ENCODE measurements at places on chromosomes 5 and 9.
A peak's percentile ranks its signal among the peaks of the same experiment; 100 is the strongest.

- no peak for DNase-seq
Measured at GRCh38 chr5:167814040-167814439, 477.4 kb upstream of the WWC1 start.

GRCh38 chr5:158660726-158661125 is 439.0 kb downstream of the EBF1 start:
- no peak for DNase-seq

DNA sequence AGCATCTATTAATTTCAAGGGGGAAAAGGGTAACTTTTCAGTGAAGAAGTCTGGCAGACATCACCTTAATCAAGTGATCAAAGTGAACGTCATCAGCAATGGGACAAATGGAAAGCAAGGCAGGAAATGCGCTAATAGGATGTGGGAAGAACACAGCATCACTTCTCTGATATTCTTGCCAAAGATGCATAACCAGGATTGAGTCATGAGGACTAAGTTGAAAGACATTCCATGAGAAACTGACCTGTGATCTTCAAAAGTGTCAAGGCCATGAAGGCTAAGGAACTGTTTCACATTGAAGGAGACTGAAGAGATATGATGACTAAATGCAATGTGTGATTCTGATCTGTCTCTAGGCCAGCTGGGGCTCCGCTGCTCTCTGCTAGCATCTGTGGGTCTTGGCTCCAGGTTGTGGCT is 92.9 kb downstream of the NDFIP1 start:
- DNase-seq = no peak

- DNase-seq = no peak
Measured at GRCh38 chr9:99071313-99072039, 33.4 kb upstream of the TGFBR1 start.

DNA sequence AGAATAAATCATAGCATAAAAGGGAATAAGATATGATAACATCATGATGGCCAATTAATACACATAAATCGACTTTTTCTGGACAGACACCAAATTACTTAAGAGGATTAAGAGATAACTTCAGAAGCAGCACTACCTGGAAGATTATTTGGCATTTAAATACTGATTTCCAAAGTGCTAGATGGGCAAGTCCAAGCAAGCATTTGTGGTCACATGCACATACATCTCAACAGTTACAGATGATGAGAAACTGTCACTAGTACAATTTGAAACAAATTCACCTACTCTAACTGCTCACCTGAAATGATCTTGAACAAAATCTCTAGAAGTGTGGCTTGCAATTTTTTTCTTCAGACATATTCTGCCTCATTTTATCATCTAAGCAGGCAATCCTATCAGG is 26.8 kb upstream of the RASGEF1C start:
- DNase-seq = no peak

GRCh38 chr5:90248640-90249039 is 160.9 kb downstream of the CETN3 start:
- no peak for DNase-seq

DNA sequence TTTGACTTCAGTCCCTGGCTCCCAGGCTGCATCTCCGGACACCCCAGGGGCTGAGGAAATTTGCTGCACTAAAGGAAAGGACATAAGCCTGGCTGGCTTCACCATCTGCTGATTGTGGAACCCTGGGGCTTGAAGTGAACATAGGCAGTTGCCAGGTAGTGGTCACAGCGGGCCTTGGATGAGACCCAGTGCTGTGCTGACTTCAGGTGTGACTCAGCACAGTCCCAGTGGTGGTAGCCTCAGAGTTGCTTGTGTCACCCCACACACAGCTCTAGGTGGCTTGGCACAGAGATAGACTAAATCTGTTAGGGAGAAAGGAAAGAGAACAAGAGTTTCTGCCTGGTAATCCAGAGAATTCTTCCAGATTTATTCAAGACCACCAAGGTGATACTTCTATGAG is 36.1 kb upstream of the RUSC2 start:
- DNase-seq = no peak

DNA sequence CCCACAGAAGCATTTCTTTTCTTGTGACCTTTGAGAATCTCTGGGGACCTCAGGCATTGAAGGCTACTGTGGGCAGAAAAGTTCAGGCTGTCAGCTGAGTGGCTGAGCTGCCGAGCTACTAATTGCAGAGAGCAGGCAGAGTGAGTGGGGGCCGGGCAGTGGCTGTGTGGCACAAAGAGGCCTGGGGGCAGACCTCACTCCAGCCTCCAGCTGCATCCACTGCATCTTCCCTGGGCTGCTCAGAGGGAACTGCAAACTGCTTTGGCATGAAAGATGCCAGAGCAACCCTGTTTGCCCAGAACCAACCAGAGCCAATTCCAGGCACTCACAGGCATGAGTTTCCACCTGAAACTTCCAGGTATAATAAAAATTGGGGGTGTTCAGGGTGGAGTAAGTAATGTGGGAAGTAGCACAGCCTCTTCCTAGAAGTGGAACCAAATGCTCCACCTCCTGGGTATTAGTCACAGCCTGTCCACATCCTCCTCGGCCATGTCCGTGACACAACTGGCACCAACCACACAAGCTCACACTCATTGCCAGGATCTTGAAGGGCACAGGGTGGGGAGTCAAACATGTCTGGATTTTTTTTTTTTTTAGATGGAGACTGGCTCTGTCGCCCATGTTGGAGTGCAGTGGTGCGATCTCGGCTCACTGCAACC is 548.9 kb downstream of the BNC2 start:
- no peak for DNase-seq

GRCh38 chr5:160011471-160011870 is 2.5 kb downstream of the TTC1 start:
- DNase-seq = no peak

- DNase-seq = no peak
Measured at GRCh38 chr9:3256571-3257330, 269.1 kb downstream of the RFX3 start.

DNA sequence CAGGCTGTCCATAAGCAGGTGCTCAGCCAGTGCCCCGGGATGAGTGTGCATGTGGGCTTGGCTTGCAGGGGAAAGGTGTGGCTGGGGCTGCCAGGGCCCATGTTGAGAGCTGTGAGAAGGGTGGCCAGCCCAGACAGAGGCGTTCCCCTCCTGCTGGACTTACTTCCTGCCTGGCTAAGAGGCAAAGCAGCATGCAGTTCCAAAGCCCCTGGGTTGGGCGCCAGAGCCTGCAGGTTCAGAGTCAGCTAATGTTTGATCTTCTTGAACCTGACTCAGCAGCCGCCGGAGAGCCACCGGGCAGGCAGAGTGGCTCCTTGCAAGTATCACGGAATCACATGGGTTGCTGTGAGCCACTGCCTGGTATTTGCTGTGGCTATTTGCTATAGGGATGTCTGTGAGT is 168.4 kb upstream of the MAP1B start:
- DNase-seq = no peak

DNA sequence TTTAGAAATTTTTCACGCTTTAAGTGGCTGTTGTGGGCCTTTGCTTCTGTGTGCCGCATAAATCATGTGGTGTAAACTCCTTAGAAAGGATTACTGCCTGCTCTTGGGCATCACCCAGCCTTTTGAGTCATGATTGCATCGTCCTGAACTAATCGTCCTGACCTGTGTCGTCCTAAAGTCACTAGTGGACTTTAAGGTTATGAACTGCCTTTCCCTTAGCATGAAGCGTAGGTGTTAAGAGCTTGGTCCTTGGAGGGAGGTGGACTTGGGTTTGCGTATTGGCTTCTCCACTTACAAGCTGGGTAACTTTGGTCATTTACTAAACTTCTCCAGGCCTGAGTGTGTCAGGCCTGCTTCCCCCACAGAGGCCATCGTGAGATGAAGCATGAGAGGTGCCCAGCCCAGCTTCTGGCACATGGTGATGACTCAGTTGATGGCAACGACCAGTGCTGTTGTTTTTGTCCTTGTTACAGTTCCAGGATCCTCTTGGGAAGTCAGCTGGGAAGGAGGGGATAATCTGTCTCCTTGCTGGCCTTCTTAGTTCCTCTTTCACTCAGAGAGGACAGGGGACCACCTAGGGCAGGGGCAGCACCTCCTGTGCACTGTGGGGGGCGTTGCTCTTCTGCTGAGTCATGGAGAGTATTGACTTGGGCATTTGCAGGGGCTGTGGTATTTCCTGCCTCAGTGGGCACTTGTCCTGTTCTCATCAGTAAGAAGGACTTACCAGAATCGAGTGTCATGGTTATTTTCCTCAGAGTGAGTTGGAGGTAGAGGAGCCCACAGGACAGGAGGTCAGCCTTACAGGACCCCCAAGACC is 54.2 kb upstream of the NCS1 start:
- DNase-seq = no peak

DNA sequence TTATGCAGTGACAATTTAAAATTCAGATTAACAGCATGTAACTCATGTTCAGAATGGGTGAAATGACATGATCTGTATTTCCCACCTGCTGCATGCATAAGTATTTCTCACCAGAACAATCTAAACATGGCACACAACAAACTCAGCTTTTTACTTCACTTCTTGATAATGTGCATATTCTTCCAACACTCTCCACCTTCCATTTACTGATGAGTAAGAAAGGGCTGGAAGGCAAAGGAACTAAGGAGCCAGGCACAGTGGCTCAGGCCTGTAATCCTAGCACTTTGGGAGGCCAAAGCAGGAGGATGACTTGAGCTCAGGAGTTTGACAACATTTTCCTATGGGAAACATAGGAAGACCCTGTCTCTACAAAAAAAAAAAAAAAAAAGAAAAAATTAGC is 35.8 kb upstream of the SAP30L start:
- DNase-seq = no peak

- DNase-seq = no peak
Measured at GRCh38 chr9:68710111-68710471, 5.1 kb downstream of the PIP5K1B start.

- DNase-seq = peak; percentile 63
Measured at GRCh38 chr5:137374110-137374714, 124.9 kb downstream of the SPOCK1 start.

- DNase-seq = no peak
Measured at GRCh38 chr5:14257995-14258403, 114.9 kb downstream of the TRIO start.

DNA sequence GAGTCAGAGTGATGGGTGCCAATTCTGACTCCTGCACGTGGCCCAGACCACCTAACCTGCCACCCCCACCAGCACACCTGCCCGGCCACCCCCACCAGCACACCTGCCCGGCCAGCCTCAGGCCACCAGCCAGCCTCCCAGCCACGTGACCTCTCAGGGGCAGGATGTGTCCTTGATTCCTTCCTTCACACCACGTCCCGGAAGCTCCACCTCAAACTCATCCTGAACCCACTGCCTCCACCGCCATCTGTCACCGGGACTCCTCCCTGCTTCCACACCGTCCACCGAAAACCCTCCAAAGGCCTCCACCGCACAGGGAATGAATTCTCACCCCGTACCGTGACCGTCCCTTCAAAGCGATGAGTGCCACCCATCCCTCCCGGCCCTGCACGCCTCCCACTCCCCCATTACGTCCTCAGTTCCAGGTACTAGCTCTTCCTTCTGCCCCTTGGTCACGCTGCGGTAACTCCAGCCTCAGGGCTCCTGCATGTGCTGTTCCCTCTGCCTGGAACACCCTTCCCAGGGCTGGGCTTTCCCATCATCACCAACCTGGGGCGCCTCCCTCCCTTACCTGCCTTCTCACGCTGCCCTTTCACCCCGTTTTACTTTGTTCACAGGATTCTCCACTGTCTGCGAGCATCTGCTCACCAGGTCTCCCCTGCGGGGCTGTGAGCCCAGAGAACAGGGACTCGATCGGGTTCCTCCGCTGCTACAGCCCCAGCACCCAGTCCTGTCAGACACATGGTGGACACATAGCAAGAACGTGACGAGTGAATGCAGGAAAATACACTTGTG is 82.9 kb downstream of the ADAMTS2 start:
- DNase-seq = no peak

GRCh38 chr9:71683598-71684235 is 84.6 kb downstream of the CEMIP2 start:
- no peak for DNase-seq

DNA sequence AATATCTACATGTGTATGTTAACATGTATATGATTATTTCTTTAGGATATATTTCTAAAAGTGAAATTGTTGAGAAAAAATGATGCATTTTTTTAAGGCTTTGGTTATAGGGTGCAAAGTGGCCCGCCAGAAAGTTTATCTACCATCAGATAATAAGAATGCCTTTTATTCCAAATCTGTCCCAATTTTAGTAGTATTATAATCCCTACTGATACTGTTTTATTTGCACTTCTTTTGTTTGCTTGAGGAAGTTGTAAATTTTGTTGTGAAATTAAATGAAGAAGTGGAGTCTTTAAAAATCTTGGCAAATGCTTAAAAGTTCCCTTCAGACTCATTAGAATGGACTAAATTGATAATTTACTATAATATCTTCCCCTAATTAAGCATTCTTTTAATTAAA is 73.0 kb downstream of the NIPBL start:
- DNase-seq = no peak

- DNase-seq = no peak
Measured at GRCh38 chr9:26725573-26725972, 167.0 kb downstream of the CAAP1 start.

DNA sequence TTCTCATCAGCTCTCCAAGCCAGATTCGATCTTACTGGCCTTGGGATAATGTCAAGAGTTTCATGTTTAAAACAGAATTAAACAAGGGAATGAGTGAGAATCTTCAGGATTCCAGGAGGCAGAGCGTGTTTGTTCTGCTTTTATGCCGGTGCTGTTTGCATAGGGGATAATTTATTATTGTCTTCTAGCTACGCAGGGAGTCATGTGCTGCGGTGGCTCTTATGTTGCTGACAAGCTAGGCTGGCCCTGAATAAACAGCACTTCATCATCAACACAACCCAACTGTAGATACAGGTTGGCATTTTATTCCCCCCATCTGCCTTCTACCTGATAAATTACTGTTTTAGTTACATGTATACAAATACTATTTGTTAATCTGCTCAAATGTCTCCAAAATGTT is 47.1 kb upstream of the PCA3 start:
- DNase-seq = no peak

DNA sequence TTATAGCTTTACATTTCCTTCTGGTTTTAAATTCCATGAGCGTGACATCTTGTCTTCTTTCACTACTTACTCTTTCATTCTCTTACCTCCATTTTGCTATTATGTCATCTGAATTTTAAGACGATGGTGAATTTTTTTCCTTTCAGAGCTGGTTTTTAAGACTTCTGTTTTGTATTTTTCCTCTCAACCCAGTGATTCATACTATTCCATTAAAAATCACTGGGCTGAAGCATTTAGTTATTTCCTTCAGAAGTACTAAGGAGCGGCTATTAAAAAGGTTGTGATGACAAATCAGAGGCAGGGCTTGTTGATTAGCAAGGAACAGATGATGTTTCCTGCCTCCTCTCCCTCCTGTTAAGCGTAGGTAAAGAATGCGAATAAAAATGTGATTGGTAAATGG is 16.5 kb downstream of the AGXT2 start:
- no peak for DNase-seq

DNA sequence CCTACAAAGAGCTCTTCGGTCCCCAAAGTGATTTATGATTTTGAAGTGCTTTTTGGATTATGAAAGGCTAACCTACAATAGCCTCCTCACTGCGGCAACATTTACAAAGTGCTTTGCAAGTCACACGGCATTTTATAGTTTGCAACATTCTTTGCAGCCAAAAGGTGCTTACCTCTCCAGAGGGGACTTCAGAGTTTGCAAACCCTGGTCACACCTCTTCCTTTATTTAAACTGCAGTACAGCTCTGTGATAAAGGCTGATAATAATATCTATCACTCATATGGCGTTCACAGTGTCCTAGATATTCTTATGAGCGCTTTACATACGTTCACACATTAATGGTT is 20.0 kb upstream of the CRB2 start:
- no peak for DNase-seq

Data from NCI-H2171 treated with DMSO at 0.1 percent for 48 hours (cell line).